Neuronal stem cell (in vitro differentiated cells): ENCODE measurements at places on chromosomes 11 and 22.

GRCh38 chr11:86507249-86507845 lies 132.7 kb downstream of the CCDC81 start:
- no peaks in the 10 kb centered on the region for H3K36me3 ChIP-seq
- no peaks in the 10 kb centered on the region for H3K27me3 ChIP-seq
- no peaks in the 10 kb centered on the region for H3K4me1 ChIP-seq
- no peak overlapping the region for H3K4me3 ChIP-seq

- no peaks in the 10 kb centered on the region for H3K27me3 ChIP-seq
- no peak overlapping the region for H3K27ac ChIP-seq
- no peaks in the 10 kb centered on the region for H3K4me1 ChIP-seq
- H3K36me3 ChIP-seq = no peaks in the 10 kb centered on the region
- DNase-seq = no peak
These were observed 195.5 kb upstream of the CADM1 start for GRCh38 chr11:115699733-115700132.

DNA sequence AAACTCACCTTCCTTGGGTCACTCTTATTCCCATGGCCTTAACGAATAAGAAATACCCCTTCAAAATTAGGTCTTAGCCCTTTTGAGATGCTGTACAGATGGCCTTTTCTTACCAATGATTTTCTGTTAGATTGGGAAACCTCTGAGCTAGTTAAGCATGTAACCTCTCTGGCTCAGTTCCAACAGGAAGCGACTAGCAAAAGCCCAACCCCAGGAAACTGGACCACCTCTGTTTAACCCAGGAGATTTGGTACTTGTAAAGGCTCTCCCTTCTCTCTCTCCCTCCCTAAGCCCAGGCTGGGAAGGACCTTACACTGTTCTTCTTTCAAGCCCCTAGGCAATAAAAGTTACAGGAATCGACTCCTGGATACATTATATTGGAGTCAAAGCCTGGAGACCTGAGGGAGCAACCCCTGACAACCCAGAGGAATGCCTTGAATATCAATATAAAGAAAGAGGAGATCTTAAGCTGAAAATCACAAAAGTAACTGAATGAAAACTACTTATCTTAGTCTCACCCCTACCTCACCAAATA lies 11.7 kb downstream of the APIP start:
- no peak overlapping the region for H3K27ac ChIP-seq
- H3K27me3 ChIP-seq = no peaks in the 10 kb centered on the region
- no peaks in the 10 kb centered on the region for H3K36me3 ChIP-seq
- H3K4me3 ChIP-seq = no peak overlapping the region

- H3K27me3 ChIP-seq = no peaks in the 10 kb centered on the region
- no peaks in the 10 kb centered on the region for H3K36me3 ChIP-seq
- no peak overlapping the region for H3K27ac ChIP-seq
These were observed 18.4 kb upstream of the RPS3 start for GRCh38 chr11:75380716-75381420.

DNA sequence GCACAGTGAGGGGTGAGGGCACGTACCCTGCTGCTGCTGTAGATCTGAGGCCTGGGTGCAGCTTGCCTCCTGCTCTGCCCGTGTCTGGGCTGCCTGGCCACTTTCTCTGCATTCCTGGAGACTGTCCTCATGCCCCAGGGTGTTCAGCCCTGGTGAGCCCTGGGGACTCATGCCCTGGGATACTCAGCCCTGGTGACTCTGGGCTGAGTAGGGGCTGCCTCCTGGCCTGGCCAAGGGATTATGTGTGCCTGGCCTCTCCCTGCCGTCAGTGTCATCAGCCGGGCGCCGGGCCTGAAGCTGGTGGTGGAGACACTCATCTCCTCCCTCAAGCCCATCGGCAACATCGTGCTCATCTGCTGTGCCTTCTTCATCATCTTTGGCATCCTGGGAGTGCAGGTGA lies 94.7 kb downstream of the CACNA1I start:
- DNase-seq = no peak
- peaks cover 19% of the 10 kb centered on the region for H3K27me3 ChIP-seq
- no peaks in the 10 kb centered on the region for H3K36me3 ChIP-seq
- no peak overlapping the region for H3K4me3 ChIP-seq
- H3K4me1 ChIP-seq = no peaks in the 10 kb centered on the region

- no peaks in the 10 kb centered on the region for H3K27me3 ChIP-seq
- H3K4me1 ChIP-seq = peaks cover 2% of the 10 kb centered on the region
- no peak overlapping the region for H3K4me3 ChIP-seq
- H3K27ac ChIP-seq = no peak overlapping the region
- no peaks in the 10 kb centered on the region for H3K36me3 ChIP-seq
These were observed 3.6 kb downstream of the MTMR3 start for GRCh38 chr22:29886596-29886995.

DNA sequence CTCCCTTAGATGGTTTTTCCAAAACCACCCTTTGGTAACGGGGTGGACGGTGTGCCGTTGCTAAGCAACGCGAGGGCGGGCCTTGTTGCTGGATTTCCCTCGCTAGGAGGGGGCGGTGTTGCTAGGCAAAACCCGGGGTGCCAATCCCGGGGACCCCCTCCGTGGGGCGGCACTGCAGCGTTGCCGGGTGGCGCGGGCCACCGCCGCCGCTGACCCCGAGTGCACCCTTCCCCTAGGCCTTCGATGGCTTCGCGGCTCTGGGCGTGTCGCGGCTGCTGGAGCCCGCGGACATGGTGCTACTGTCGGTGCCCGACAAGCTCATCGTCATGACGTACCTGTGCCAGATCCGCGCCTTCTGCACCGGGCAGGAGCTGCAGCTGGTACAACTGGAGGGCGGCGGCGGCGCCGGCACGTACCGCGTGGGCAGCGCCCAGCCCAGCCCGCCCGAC lies 8.9 kb downstream of the EHBP1L1 start:
- no peaks in the 10 kb centered on the region for H3K27me3 ChIP-seq
- no peak overlapping the region for H3K4me3 ChIP-seq
- no peak for DNase-seq
- no peak overlapping the region for H3K27ac ChIP-seq
